Lower lobe of right lung (tissue), 2 donors: ENCODE measurements at places on chromosomes 13 and 19. TPM values are rescaled to one million over a fixed set of nuclear protein-coding genes. Genes with fewer than 3 reads are reported as not detected.

- no peak overlapping the region for H3K27ac ChIP-seq
- H3K4me3 ChIP-seq = no peak overlapping the region
- H3K36me3 ChIP-seq = no peaks in the 10 kb centered on the region
- H3K4me1 ChIP-seq = no peaks in the 10 kb centered on the region
Observed at GRCh38 chr13:24008679-24009078, 111.4 kb upstream of the C1QTNF9B start.

DNA sequence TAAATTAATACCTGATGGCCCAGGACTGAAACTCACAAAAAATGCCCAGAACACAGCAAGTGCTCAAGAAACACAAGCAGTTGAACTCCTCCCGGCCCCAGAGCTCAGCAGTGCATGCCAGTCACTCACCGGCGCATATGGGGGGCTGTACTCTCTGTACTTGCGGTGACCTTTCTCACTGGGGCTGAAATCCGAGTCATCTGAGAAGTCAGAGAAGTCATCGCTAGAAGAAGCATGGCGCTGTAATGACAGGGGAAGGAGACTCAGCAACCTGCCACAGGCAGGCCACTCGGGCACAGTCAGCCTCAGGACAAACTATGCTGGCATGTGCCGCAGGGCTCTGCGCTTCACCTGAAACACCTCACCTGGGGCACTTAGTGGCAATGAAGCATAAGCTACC, 19.7 kb downstream of the ZC3H4 start:
- H3K4me1 ChIP-seq = peaks cover 54% of the 10 kb centered on the region
- H3K27ac ChIP-seq = peak overlapping the region; percentile 84
- no peaks in the 10 kb centered on the region for H3K27me3 ChIP-seq

DNA sequence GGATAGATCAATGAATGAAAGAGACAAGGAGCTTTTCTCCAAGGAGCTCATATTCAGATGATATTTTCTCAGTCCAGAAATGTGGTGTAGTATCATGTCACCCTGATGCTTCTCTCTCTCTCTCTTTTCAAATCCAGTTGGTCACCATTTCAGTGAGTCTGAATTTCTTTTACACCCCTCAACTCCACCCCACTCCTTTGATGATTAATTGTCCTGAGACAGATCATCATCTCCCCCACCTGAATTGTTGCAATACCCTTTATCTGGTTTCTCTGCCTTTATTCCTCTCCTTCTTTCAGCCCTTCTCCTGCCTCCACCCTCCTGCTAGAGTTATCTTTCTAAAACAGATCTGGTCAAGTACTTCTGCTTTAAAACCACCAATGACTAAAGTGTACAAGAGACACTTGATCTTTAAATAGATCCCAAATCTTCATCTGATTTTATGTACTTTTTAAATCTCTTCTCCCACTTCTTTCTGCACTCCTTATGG, 299.8 kb downstream of the KLF5 start:
- no peak for DNase-seq
- H3K4me1 ChIP-seq = no peaks in the 10 kb centered on the region
- no peak overlapping the region for H3K4me3 ChIP-seq
- H3K27me3 ChIP-seq = no peaks in the 10 kb centered on the region
- no peaks in the 10 kb centered on the region for H3K36me3 ChIP-seq

- peaks cover 51% of the 10 kb centered on the region for H3K4me1 ChIP-seq
- H3K4me3 ChIP-seq = no peak overlapping the region
- no peaks in the 10 kb centered on the region for H3K27me3 ChIP-seq
- H3K27ac ChIP-seq = peak overlapping the region; percentile 21
- no peak for DNase-seq
Observed at GRCh38 chr19:41321204-41321599, 11.2 kb downstream of the CCDC97 start.

DNA sequence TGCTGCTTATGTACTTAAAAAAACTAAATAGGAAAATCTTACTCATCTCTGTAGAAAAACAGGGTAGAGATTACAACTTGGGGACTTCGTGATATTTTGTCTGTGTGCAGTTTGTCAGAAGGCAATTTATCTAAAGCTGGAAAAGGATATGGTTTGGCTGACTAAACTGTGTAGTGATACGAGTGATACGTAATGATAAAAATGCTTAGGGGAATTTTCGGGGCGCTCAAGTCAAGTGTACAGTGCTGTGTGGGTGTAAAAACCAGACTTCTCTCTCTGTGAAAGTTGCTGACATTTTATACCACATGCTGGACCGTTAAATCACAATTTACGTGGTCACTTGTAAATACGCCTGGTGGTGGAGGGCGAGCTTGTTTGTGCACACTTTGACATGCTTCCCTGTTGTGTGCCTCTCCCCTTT, 221.7 kb downstream of the KCNRG start:
- no peaks in the 10 kb centered on the region for H3K36me3 ChIP-seq
- no peak for DNase-seq
- no peak overlapping the region for H3K4me3 ChIP-seq
- no peaks in the 10 kb centered on the region for H3K27me3 ChIP-seq

- H3K4me3 ChIP-seq = no peak overlapping the region
- no peaks in the 10 kb centered on the region for H3K27me3 ChIP-seq
- peaks cover 25% of the 10 kb centered on the region for H3K36me3 ChIP-seq
- no peaks in the 10 kb centered on the region for H3K4me1 ChIP-seq
Observed at GRCh38 chr13:113627136-113627535, 30.9 kb downstream of the ATP4B start.

DNA sequence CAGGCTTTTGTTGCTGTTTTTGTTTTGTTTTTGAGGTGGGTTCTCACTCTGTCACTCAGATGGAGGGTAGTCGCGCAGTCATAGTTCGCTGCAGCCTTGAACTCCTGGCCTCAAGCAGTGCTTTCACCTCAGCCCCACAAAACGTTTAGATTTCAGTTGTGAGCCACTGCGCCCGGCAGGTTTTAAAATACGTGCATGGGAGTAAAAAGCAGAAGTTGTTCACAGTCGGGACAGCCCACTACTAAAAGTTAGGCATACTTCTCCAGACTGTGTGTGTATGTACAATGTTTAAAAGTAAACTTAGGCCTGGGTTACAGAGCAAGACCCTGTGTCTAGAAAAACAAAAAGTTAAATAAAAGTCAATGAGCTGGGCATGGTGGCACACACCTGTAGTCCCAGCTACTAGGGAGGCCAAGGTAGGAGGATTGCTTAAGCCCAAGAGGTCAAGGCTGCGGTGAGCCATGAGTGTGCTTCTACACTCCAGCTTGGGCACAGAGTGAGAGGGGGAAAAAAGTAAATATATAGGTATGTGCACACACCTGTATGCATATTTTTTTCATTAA, 6.1 kb downstream of the SAFB start:
- no peak overlapping the region for H3K4me3 ChIP-seq
- H3K27me3 ChIP-seq = no peaks in the 10 kb centered on the region
- no peak for DNase-seq

DNA sequence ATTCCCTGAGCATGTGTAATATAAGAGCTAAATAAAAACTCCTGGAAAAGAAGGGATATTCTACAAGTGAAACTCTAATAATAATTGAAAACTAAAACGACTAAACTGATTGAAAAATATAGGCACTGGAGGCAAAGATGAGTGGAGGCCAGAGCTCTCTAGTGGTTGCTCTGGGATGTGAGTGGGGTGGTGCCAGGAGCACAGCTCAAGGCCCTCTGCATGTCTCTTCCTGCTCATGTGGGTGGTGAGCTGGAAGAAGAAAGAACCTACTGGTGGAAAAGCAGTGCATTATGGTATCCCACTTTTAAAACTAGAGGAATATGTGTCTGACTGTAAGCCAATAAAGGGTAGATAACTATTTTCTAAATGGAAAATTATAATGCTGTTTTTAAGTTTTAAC, 15.8 kb upstream of the ARHGEF7 start:
- H3K4me1 ChIP-seq = no peaks in the 10 kb centered on the region
- H3K27ac ChIP-seq = no peak overlapping the region
- no peaks in the 10 kb centered on the region for H3K36me3 ChIP-seq
- H3K4me3 ChIP-seq = no peak overlapping the region
- H3K27me3 ChIP-seq = peaks cover 17% of the 10 kb centered on the region
- DNase-seq = no peak

DNA sequence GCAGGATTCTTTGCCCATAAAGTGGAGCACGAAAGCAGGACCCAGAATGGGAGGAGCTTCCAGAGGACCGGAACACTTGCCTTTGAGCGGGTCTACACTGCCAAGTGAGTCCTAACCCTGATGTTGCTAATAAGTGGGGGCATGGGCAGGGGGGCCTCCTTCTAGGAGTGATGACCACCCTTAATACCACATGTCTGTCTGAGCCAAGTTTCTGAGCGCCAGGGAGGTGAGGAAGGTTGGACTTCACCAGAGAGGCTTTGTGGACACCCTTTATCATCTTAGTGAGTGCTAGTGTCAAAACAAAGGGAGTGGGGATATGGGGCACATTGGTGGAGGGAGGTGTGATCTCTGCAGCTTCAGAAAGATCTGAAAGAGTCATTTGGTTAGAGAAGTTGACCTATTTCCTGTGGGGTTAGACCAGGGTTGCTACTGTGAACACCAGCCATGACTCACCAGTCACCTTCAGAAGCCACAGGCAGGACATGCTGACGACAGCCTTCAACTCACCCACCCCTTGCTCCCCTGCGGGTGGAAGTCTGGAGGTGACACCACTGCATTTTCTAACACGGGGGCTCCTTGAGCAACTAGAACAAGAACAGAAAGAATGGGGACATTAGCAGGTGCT, 8.8 kb downstream of the ALOX5AP start:
- peaks cover 5% of the 10 kb centered on the region for H3K36me3 ChIP-seq
- peaks cover 78% of the 10 kb centered on the region for H3K4me1 ChIP-seq
- DNase-seq = peak; percentile 73
- peak overlapping the region; percentile 46 for H3K27ac ChIP-seq
- no peak overlapping the region for H3K4me3 ChIP-seq

GRCh38 chr19:47380559-47380958, 31.4 kb downstream of the DHX34 start:
- H3K4me1 ChIP-seq = no peaks in the 10 kb centered on the region
- no peaks in the 10 kb centered on the region for H3K27me3 ChIP-seq
- no peak for DNase-seq
- H3K36me3 ChIP-seq = peaks cover 67% of the 10 kb centered on the region
- H3K4me3 ChIP-seq = no peak overlapping the region
- no peak overlapping the region for H3K27ac ChIP-seq

DNA sequence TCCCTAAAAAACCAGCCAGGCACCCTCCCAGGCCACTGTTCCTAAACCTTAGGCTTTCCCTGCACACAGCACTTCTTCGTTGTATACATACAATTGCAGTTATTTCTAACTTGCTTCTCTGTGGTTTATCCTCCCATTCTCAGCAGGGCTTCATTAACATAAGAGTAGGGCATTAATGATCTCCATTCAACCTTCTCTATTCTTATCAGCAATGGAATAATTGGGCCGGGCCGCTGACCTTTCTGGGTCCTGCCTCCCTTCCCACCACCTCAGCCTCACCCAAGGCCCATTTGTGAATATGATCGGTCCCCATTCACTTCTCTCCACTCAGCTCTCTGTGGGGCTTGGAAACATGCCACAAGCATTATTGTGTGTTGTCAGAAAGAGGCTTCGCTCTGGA, 184.2 kb downstream of the SUCLA2 start:
- no peaks in the 10 kb centered on the region for H3K4me1 ChIP-seq
- H3K27me3 ChIP-seq = no peaks in the 10 kb centered on the region
- no peak for DNase-seq
- no peak overlapping the region for H3K27ac ChIP-seq

DNA sequence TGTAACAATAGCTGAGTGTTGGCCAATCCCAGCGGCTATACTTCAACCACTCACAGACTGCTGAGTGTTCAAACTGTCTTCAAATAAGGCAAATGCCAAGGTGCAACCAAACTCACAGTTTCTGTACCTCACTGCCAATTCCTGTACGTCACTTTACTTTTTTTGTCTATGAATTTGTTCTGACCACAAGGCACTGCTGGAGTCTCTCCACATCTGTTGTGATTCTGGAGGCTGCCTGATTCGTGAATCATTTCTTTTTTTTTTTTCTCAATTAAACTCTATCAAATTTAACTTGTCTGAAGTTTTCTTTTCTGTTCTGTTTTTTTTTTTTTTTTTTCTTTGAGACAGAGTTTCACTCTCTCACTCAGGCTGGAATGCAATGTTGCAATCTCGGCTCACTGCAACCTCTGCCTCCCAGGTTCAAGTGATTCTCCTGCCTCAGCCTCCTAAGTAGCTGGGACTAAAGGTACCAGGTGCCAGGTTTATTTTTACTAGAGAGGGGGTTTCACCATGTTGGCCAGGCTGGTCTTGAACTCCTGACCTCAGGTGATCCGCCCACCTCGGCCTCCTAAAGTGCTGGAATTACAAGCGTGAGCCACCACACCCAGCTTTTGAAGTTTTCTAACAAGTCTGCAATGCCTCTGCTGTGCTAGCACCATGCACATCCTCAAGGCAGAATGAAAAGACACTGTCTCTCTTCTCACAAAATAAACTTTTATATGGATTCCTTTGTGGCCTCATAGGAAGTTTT, 401.7 kb downstream of the IRS2 start:
- no peak overlapping the region for H3K4me3 ChIP-seq
- no peaks in the 10 kb centered on the region for H3K27me3 ChIP-seq
- H3K36me3 ChIP-seq = no peaks in the 10 kb centered on the region
- DNase-seq = no peak
- no peaks in the 10 kb centered on the region for H3K4me1 ChIP-seq

DNA sequence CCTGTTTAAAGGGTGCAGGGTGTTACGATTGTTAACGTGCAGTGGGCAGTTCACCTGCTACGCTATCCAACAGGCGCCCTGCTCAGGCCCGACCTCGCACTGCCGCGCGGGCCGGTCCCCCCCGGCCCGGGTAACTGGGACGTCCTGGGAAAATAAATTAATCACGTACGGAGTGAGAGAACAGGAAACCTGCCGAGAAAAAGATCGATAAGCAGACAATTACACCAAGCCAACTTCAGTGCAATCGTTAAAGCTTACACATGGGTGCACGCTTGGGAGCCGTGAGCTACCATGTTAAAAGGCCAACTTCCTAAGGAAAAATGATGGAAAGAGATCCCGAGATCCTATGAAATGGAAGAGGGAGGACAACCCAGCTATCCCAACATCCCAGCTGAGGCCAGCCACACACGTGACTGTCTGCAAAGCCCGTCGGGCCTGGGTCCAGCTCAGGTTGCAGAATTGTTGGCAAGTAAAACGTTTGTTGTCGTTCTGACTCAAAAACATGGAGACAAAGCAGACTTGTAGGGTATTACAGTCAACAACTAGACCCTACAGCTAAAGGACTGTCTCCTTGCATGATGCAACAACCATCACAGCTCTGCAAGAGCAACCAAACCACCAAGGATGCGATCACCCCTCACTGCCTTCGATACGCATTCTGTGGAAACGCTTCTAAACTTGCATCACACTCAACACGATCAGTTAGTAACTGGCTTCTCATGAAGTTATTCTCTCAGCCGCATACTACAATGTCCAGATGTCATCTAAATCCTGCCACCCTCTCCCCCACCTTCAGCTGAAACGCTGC, 741 bp upstream of the TUBGCP3 start:
- H3K27me3 ChIP-seq = no peaks in the 10 kb centered on the region
- H3K36me3 ChIP-seq = no peaks in the 10 kb centered on the region
- peak overlapping the region; percentile 97 for H3K27ac ChIP-seq
- peak overlapping the region; percentile 97 for H3K4me3 ChIP-seq
- DNase-seq = no peak

WDR88 gene
- total RNA-seq = not detected

ATP8B3 gene
- 2.1 TPM for total RNA-seq

C19orf44 gene
- 6.6 TPM for total RNA-seq

VSTM2B gene
- not detected for total RNA-seq

NCAN gene
- total RNA-seq = not detected

LPAR2 gene
- 40.3 TPM for total RNA-seq
